ENCODE measurements at places on chromosomes 3 and 15.
A peak's percentile ranks its signal among the peaks of the same experiment; 100 is the strongest.

DNA sequence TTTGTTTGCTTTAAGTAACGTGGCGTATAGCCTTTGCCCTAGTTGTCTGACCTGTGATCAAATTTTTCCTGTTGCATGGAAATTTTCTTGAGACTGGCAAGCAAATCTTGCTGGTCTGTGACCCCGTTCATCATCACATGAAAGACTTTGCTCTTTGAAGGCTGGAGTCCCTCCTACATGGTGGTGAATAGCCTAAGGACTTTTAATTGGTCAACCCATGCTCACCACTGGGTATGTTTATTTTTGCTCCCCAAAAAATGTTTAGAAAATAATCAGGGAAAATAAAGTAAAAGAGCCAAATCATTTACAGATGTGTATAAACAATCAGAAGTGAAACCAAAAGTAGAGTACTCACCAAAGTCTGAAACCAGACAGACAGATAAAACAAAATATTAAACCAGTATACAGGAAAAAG is 1075.3 kb upstream of the ALCAM start:
- DNase-seq, result no peak

- DNase-seq, result no peak
Measured at GRCh38 chr3:73765878-73766545, 141.3 kb upstream of the PDZRN3 start.

DNA sequence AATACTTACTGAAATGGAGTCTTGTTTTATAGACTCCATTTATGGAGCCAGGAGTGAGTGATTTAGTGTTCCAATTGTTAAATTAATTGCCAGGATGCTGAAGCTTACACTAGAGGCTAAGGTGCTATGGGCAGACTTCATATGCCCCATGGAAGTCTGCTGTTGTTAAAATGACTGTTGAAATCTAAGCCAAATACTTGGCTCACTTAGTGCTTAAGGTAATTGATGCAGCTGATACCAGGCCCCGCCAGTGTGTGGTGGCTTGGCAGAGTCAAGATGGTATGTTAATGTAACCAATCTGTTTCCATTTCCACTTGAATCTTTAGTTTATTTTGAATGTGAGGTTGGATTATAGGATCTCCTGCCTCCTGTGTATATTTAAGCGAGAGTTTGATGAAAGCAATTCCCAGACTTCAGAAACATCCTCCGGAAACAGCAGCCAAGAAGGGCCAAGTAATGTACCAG is 187.1 kb downstream of the ITPR1 start:
- DNase-seq, result no peak

GRCh38 chr15:27094235-27094634 is 123.3 kb downstream of the GABRG3 start:
- DNase-seq, result no peak

- no peak for DNase-seq
Measured at GRCh38 chr3:46897031-46897430, 19.5 kb downstream of the PTH1R start.

DNA sequence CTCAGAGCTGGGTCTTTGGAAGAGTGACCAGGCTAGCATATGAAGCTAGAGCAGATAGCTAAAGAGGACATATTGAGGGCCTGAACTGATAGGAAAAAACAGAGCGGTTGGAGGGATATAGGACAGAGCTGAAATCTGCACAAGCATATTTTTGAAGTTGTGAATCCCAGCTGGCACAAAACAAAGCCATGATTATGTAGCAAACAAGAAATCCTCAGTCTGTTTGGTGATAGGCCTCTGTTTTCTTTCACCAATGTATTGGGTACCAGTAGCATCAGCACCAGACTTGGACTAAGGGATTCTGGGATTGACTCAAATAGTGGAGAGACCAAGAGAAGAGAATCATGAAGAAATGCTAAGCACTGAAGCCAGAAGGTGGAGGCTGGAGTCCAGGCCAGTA is 151.0 kb downstream of the FAM43A start:
- DNase-seq, result no peak

DNA sequence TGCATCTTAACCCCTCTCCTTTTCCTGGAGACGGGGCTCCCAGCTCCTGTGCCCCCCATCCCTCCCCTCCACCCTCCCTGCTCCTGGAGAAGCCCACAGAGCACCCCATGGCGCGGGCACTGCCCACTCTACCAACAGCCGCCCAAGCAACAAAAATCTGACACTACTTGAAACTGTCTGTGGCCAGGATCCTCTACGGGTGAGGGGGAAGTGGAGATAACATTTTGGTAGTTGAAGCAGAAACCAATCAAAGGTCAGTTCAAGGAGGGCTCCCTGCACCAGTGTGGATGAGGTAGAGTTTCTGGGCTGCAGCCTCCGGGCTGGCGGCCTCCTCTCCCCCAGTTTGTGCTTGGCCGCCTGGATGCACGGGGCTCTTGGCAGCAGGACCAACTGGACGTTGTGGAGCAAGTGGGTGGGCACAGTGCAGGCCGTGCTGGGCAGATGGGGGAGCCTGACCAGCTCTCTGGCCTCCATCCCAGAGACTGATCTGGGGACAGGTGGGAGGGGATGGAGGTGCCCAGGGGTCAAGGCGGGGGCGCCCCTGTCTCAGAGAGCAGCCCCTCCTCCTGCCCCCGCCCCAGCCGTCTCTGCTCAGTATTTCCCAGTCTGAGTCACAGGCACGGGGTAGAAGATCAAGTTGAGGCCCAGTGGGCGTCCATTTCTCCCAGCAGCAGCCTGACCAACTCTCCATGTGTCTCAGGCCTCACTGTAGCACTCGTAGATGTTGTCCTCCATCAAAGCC is 12.8 kb downstream of the H1-8 start:
- no peak for DNase-seq

DNA sequence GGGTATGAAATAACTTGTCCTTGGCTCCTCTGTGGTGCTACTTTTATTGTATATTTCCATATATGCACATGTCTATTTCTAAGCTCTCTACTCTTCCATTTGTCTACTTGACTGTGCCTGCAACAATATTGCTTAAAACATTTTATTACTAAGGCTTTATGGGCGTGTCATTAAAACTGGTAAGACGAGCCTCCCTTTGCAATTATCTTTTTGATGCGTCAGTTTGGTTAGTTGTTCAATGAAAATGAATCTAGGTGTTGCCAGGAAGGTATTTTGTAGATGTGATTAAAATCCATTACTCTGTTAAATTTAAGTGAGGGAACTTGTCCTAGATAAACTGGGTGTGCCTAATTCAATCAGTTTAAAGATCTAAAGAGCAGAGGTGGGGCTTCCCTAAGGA is 12.9 kb upstream of the TRA2B start:
- DNase-seq, result no peak

DNA sequence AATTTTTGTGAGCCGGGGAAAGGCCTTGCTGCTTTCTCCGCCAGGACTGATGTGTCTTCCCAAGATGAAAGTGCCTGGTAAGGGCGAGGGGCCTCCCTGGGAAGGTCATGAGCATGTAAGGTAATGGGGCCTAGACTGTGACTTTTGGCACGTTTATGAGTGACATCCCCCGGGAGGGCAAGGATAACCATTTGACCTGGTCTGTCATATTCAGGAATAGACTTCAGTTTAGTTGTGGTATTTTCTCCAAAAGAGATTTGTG is 631 bp upstream of the CNBP start:
- DNase-seq, result no peak

DNA sequence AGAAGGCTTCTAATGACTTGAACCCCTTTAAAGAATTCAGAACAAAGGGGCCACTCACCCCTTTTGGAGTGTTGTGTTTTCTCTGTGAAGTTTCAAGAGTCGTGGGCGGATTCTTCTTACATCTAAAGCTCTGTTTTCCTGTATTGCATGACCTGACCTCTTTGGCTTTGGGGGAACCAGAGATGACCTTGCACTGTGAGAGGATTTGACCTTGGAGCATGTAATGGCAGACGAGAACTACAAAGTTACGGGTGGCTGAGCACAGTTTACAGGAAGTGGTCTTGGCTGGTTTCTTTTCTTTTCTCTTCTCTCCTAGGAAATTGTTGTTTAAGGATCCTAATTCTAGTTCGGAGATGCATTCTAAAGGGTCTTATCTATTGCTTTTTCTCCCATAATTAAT is 6.2 kb upstream of the BDH1 start:
- DNase-seq, result no peak

DNA sequence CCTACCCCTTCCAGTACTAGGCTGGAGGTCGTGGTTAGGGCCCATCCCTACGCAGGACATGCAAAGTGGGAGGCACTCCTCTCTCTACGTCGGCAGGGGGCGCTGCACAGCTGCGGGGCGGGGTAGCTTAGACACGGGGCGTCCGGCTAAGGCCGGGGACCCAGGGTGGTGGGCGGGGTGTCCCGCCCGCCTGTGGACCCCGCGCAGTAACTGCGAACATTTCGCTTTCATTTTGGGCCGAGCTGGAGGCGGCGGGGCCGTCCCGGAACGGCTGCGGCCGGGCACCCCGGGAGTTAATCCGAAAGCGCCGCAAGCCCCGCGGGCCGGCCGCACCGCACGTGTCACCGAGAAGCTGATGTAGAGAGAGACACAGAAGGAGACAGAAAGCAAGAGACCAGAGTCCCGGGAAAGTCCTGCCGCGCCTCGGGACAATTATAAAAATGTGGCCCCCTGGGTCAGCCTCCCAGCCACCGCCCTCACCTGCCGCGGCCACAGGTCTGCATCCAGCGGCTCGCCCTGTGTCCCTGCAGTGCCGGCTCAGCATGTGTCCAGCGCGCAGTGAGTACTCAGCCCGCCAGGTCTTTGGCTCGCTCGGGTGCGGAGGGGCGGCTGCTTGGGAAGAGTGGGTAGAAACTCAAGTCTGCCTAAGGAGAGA is at the start of gene IL12A:
Gene IL12A (plus strand): TSS at position 219 of the 655 bp plus-strand sequence.
- DNase-seq, result peak; percentile 74

- DNase-seq, result no peak
Measured at GRCh38 chr3:188901671-188902287, 270.0 kb upstream of the TPRG1 start.

DNA sequence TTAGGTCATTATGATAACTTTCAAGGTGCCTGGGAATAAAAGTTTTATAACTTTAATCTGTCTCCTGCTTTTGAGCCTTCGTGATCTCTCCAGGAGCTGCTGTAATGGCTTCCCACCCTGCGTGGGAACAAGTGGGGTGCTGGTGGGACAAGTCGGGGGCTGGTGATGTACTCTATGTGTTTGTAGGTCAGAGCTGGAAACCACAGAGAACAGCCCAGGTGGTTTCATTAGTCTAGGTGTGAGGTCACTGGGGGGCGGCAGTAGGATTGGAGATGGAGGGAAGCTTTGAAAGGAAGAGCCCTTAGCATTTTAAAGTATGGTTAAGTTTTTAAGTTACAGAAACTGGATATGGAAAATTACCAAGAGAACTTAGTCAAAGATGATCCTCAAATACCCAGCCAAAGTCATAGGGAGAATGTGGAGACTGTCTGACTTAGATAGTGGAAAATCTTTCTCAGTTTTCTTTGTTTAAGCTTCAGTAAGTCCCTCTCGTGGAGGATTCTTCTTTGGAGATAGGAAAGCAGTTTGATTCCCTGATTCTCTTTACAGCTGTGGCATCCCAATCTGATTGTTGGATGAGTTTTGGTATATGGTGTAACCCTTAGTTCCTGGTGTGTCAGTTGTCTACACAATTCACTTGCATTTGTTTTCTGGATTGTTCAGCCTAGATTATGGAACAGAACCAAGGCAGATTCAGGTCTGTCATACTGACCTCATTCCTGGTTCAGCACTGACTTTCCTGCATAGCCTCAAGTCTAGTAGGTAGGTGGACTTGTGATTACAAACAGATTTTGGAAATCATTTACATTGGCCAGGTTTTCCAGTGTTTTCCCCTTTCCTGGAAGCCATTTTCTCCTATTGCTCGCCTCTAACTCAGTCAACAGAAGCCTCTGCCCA is 115.6 kb downstream of the FNDC3B start:
- DNase-seq, result no peak

DNA sequence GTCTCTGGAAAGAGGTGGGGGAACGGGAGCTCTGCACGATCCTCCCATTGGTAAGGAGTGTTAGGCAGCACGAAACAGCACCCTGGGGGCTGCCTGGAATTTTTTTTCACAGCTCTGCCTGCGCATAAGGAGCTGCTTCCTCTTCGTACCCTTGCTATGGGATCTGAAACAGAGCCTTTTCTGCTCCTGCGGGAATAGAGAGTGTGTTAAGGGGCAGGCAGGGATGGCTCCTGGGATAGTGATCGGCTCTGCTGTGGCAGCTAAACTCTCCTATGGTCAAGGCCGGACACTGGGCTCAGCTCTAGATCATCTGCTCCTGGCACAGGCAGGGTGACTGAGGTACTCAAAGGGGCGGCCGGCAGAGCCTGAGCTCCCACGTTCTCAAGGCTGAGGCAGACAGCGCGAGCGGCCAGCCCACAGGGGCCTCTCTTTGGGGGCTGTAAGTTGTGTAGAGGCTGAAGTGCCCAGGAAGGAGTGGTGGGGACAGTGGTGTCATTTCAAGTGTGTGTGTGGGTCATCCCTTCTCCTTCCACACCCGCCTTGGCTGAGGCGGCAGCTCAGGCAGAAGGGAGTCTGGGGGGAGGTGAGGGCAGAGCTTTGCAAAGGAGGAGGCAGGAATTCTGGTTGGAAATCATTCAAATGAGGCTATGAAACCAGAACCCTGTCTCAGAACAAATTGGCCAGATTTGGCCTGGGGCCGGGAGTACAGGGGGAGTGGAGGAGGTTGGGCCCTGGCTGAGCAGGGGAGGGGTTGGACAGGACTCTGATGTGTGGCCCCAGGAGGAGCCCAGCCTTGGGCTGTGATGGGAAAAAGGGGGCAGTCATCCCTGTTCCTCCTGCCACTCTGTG is 31.0 kb downstream of the EPHB3 start:
- DNase-seq, result no peak

GRCh38 chr3:46676601-46677410 is 16.7 kb downstream of the ALS2CL start:
- DNase-seq, result no peak

- no peak for DNase-seq
Measured at GRCh38 chr3:79115458-79115857, 652.3 kb downstream of the ROBO1 start.

- DNase-seq, result no peak
Measured at GRCh38 chr3:154131830-154132229, 10.6 kb downstream of the ARHGEF26 start.

DNA sequence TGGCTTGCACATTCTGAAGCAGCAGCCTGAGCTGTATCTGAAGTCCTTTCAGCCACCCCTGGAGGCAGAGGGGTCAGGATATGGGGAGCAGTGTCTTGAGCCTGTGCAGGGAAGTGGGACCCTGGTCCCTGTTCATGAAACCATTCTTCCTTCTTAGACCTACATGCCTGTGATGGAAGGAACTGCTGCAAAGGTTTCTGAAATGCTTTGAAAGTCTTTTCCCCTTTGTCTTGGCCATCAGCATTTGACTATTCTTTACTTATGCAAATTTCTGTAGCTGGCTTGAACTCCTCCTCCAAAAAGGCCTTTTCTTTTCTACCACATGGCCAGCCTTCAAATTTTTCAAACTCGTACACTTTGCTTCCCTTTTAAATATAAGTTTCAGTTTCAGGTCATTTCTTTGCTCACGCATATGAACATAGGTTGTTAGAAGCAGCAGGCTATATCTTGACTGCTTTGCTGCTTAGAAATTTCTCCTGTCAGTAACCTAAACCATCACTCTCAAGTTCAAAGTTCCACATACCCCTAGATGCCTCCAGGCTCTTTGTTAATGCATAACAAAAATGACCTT is 62.3 kb downstream of the GALK2 start:
- DNase-seq, result no peak

GRCh38 chr3:183268366-183268765 is 15.3 kb downstream of the B3GNT5 start:
- no peak for DNase-seq

Data from AML-193 (cell line).